ENCODE measurements at places on chromosomes 7 and 10.

DNA sequence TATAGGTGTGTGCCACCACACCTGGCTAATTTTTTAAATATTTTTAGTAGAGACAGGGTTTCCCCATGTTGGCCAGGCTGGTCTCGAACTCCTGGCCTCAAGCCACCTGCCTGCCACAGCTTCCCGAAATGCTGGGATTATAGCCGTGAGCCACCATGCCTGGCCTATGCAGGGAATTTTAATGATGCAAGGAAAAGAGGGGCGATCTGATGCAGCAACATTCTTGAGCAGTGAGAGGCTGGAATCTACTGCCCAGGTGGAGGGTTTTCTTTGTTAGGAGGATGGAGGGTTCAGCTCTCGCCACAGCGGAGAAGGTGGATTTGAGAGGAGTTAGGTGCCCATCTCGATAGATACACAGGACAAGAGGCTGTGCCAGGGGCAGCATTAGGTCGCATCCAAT lies 332.3 kb downstream of the GATA3 start:
- no peak for DNase-seq

DNA sequence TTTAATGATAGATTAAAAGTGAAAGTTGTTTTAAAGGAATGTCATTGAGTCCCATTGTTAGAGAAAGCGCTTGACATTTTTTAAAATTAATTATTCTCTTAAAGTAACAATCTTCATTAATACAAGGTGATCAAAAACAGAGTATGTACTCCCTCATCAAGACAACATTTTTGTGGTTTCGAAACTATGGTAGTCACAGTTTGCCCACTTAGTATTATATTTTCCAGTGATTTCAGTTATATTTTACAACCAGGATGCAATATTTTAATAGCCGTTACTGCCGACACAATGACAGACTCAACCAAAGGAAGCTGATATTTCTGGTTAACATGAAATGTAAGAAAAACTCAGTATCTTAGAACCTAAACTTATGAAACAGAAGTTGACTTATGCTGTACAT lies 31.3 kb downstream of the MKX start:
- DNase-seq: no peak

DNA sequence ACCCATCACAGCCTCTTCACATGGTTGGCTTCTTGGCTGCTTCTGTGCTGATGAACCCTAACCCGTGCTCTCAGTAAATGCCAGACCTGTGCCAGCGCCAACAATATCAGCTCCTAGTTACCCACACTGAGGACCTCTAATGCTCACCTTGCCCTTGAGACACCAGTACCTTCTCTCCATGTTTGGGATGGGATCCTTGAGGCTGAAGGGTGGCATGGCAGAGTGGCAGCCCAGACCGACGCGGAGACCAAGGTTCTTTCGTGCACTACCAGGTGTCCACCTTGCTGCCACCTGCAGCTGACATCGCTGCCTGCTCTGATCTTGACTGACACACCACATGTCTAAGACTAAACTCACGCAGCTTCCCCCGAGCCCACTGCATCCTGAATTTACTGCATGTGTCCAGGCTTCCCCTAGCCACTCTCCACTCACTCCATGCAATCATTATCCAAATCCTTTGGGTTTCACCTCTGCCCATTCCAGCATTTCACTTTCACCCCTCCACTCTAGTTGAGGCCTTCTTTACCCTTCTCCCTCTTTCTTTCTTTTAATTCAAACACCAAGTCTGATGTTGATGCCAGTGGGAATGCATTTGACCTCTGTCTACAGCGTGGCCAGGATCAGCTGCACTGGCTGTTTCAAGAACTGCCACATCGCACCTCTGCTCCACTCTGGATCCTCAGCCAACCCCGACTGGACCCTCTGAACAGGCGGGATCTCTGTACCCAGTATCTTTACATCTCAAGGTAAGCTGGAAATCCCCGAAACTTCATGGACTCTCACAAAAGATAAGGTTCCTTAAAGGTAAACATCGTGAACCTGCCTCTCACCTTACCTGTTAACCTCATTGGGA lies 294.9 kb downstream of the GLRX3 start:
- DNase-seq: no peak

GRCh38 chr7:6096581-6096980 lies 65.4 kb downstream of the ANKRD61 start:
- DNase-seq: no peak

- no peak for DNase-seq
Observed at GRCh38 chr10:114600057-114600456, 58.0 kb downstream of the ABLIM1 start.

GRCh38 chr7:157476654-157477549 lies 140.1 kb downstream of the DNAJB6 start:
- DNase-seq: no peak

GRCh38 chr10:112950714-112951358 lies 789 bp downstream of the TCF7L2 start:
- DNase-seq: no peak

- DNase-seq: no peak
Observed at GRCh38 chr7:111640416-111640815, 78.1 kb upstream of the IMMP2L start.

DNA sequence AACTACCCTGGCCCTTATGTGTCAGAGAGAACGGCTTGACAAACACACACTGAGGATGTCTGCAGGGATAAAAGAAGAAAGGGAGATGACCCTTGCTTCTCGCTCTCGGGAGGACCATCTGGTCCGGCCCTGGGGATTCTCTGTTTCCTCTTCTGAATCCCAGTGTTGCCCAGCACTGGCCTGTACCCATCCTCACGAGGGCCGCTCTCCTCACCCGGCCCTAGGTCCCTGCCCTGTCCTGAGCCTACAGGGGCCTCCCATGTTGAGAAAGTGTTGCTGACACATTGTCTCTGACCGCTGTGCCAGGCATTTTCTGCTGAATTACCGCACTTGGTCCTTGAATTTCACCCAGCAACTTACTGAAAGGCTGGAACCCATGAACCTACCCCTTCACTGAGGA lies 171.9 kb upstream of the LANCL2 start:
- no peak for DNase-seq

GRCh38 chr10:4766454-4766853 lies 59.6 kb upstream of the AKR1E2 start:
- DNase-seq: no peak

- no peak for DNase-seq
Observed at GRCh38 chr10:49140304-49141177, 6.7 kb upstream of the FAM170B start.

- no peak for DNase-seq
Observed at GRCh38 chr7:70097645-70098044, 499.4 kb downstream of the AUTS2 start.

Data from left renal cortex interstitium (tissue), 4 donors.